ENCODE measurements at places on chromosomes 1 and 21.

DNA sequence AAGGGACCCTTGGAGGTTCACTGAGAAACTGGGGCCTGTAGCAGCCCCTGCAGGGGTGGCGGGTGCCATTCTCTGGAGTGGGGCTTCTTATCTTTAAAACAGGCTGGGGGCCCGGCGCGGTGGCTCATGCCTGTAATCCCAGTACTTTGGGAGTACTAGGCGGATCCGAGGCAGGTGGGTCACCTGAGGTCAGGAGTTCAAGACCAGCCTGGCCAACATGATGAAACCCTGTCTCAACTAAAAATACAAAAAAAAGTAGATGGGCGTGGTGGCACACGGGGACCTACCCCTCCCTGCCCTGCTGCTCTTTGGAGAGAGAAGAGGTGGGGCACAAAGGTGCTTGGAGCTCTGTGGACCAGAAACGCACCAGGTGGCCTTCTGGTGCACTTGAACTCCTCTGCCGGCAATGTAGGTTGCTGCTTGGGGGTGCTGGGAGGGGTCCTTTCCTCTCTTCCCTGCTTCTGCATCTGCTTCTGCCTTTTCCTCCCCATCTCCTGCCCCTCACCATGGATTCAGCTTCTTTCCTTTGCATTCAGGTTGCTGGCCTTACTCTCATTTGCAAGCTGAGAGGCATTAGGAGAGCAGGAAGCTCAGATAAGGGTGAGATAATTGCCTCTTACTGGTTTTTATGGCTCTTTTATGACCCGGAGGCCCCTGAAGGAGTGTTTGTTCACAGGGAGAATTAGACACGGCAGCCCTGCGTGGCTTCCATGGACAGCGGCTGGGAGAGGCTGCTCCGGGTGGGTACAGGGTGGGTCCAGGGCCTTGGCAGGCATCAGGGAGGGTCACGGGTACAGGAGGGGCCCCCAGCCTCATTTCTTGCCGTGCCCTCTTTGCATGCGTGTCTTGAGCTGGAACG is 57.4 kb downstream of the ARHGEF10L start:
- DNase-seq = peak; percentile 71

DNA sequence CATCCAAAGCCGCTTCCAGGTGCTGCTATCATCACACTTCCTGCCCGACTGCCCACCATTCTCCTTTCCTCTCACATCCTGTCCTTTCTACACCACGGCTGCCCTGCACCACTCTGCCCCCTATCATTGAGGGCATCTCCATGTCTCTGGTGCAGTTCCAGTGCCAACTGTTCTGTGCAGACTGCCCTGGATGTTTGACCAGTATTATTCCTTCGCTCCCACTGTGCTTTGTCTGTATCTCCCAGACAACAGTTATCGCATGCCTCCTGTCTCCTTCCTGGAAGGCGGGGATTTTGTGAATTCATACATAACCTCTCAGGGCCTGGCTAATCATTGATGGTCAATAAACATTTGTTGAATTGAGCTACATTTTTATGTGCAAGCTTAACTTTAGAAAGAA is 63.6 kb upstream of the GNG12 start:
- DNase-seq = no peak

- no peak for DNase-seq
These were observed 17.0 kb upstream of the SLC5A9 start for GRCh38 chr1:48205522-48205921.

DNA sequence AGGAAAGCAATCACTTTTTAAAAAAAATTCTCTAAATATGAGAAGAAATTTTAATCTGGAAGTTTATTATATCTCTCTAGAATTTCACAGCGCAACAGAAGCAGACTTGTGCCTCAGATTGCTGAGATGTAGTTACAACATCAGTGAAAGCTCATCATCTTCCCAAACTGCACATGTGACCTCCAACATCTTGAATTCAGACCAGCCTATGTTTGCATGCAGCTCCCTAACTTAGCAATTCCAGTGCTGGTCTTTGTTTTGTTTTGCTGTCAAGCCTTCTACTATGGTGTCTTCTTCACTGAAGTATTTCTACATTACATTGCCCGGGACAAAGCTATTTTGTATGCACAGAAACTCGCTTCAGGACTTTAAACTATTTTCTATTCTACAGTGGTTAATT is 684.8 kb upstream of the PTBP2 start:
- DNase-seq = no peak

DNA sequence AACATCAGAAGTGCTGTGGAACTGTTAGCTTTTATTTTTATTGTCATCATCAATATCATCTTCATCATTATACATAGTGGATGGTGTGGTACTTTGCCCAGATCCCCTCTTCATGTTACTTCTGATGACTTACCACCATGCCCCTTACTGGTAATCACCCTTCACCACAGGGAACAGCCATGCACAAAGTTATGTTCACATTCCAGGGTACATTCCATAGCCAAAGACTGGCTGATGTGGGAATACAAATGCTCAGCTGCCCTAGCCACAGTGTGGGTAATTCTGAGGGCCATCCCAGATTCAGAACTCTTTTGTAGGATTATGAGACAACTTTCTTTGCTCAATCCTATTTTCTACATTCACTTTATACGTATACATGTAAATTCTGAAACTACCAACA is 691.3 kb upstream of the CXADR start:
- no peak for DNase-seq

DNA sequence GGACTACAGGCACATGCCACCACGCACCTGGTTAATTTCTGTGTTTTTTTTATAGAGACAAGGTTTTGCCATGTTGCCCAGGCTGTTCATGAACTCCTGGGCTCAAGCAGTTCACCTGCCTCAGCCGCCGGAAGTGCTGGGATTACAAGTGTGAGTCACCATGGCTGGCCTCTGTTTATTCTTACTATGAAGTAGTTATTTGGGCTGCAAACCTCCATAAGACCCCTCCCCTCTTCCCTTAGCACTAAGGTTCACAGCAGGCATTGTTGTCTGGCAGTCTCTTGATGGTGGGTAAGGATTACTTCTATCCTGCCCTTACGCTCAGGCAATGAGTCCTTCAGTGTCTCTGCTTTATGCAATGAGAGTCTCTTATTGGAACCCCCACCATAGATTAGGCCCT is 51.8 kb downstream of the ANGPTL1 start:
- no peak for DNase-seq

- peak; percentile 96 for DNase-seq
These were observed 43.4 kb downstream of the IGSF5 start for GRCh38 chr21:39788383-39788782.

- DNase-seq = no peak
These were observed 350.2 kb downstream of the ZNF326 start for GRCh38 chr1:90344963-90345730.

DNA sequence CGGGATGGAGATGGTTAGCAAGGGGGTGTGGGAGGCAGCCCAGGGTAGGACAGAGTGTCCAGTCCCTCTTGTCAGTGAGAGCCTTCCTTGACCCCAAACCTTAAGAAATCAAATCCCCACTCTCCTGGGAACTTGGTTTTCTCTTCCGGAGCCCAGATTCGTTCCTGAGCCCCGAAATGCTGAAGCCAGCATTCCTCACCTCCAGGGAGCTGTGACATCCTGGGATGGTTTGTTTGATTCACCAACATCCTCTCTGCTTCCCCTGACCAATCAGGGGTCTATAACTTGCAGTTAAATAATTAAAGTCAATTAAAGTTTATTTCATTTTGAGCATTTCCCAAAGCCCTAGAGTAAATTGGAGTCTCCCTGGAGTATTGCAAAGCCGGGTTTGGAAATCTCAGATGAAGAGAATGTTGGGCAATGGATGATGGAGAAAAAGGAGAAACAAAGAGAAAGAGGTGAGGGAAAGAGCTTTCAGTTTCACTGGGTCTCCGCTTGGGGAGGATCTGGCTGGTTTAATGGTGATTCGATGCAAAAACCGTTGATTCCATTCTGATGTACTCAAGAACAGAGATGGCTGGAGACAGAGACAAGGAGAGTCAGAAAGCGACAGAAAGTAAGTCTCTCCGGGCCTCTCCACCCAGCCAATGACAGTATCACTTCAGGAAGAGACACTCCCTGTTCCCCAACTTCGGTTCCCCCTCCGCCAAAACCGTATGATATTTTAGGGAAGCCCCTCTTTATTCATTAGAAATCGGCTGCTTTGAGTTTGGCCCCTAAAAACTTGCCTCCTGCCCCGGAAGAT is 12.8 kb upstream of the ALX3 start:
- no peak for DNase-seq

DNA sequence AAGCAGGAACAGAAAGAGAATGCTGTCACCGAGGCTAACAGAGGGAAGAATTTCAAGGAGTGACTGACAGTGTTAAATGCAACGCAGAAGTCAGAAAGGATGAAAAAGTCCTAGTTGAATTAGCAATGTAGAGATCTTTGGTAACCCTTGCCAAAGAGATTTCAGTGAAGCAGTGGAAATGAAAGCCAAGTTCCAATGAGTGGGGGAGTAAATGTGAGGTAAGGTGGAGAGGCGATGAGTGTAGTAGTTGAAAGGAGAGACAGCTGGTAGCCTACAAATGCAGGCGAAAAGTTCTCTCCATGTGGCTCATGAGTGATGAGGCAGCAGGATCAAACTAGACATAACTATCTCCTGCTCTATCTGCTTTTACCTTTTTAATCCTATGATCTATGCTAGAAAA is 74.6 kb upstream of the IPO9 start:
- DNase-seq = no peak

GRCh38 chr1:55057270-55057955 is 18.1 kb downstream of the PCSK9 start:
- DNase-seq = no peak

DNA sequence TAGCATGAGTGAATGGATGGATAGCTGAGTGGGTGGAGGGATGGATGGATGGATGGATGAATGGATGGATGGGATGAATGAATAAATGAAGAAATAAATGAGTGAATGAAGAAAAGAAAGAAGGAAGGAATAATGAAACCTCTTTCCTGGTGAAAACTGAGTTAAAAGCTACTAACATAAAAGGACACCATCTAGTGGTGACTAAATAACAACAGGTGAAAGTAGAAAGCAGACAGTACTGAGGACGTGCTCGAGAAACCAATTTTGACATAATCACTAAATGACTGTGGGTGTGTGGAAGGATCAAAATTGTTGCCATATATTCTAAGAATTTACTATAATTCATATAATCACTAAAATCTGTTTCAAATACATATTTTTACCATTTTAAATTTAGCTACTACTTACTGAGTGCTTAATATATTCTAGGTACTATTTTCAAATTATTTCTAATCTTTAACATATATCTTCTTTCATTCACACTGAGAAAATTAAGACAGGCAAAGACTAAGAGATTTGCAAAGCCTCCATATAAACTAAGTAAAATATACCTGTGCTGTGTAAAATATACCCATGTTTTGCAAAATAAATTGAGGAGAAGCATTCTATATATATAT is 522.9 kb downstream of the LRRIQ3 start:
- DNase-seq = no peak

DNA sequence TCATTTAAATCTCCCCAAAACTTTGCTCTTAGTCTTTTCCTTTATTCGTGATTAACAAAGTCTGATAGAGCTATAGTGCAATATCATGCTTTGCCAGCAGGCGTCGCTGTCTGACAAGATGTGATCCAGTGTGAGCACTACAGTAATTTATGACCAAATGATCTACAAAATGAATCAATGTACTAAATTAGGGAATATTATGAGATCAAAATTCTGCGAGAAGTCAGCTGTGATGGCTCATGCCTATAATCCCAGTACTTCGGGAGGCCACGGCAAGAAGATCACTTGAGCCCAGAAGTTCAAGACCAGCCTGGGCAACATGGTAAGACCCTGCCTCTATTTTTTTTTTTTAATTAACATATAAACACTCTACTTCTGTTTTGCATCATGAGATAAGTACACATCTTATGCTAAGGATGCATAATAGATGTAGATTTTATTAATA is 3.6 kb upstream of the SPSB1 start:
- DNase-seq = peak; percentile 49
